ENCODE measurements at places on chromosomes 4 and X. TPM values are rescaled to one million over a fixed set of nuclear protein-coding genes. Genes with fewer than 3 reads are reported as not detected.
A peak's percentile ranks its signal among the peaks of the same experiment; 100 is the strongest.

The ABLIM2 gene
- 30.8 TPM for total RNA-seq

The ZXDA gene
- 6.4 TPM for total RNA-seq

The PNMA3 gene
- not detected for total RNA-seq

- no peak overlapping the region for H3K4me3 ChIP-seq
- no peak overlapping the region for H3K27ac ChIP-seq
- DNase-seq: no peak
- no peaks in the 10 kb centered on the region for H3K27me3 ChIP-seq
- no peaks in the 10 kb centered on the region for H3K4me1 ChIP-seq
Observed at GRCh38 chrX:80316526-80316925, 103.7 kb upstream of the TENT5D start.

DNA sequence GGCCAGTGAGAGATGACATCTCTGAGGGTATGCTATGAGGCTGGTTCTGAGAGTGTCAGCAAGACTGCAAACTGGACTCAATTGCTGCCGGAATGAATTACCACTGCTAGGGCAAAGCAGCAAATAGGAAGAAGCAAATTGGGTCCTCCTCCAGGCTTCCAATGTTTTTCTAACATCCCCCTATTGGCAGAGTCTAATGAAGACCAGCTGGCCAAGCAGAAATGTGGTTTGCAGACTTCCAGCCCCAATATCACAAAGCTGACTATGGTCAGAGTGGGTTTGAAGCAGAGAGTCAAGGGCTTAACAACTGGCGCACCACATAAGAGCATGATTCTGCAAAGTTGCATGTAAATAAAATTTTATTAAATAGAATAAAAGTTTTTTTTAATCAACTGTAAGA lies 225.4 kb upstream of the GLRA2 start:
- H3K27ac ChIP-seq: no peak overlapping the region
- no peak overlapping the region for H3K4me3 ChIP-seq
- DNase-seq: no peak
- no peaks in the 10 kb centered on the region for H3K36me3 ChIP-seq

- H3K4me1 ChIP-seq: no peaks in the 10 kb centered on the region
- H3K27ac ChIP-seq: no peak overlapping the region
- no peak for DNase-seq
- no peak overlapping the region for H3K4me3 ChIP-seq
Observed at GRCh38 chrX:73916931-73917667, 354.1 kb downstream of the CHIC1 start.

DNA sequence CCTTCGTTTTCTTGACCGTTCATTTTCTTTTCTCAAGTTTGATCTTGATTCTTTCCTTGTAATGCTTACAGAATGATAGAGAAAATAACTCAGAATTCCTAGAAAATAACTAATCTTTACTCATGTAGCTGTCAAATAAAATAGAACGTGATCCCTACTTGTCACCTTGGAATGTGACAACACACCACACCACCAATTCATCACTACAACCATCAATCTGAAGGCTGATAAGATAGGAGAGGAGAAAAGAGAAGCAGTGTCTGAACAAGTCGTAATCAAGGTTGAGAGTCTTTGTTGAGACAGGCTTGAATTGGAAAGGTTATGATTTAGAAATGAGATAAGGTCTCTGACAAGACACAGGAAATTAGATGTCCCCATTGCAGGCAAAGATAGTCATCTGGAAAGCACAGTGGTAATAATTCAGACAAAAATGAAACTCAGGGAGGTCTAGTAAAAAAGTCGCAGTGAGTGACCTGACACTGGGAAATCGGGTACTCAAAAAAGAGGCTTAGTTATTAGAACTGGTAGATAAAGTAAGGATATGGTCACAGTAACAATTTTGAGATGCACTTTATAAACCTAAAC lies 456.2 kb downstream of the FAT4 start:
- no peaks in the 10 kb centered on the region for H3K27me3 ChIP-seq
- H3K27ac ChIP-seq: no peak overlapping the region
- H3K4me1 ChIP-seq: no peaks in the 10 kb centered on the region
- H3K4me3 ChIP-seq: no peak overlapping the region
- no peak for DNase-seq

- H3K36me3 ChIP-seq: no peaks in the 10 kb centered on the region
- no peak overlapping the region for H3K4me3 ChIP-seq
- no peak for DNase-seq
Observed at GRCh38 chr4:153798901-153799693, 10.2 kb upstream of the SFRP2 start.

DNA sequence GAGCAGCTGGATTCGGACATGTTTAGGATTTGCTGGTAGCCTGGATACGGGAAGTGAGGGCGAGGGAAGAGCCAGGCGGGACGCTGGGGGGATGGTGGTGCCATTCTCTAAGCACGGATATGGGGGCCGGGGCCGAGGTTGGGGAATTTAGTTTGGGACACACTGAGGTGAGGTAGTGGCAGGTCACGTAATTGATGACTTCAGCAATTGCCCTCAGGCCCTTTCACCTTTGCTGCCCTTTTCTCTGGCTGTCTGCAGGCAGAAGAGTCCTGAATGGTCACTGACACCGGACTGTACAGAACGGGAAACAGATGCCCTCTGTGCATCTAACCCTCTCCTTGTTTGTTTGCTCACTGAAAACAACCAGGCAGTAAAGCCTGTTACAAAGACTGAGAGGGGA lies 16.9 kb upstream of the HMGB3 start:
- no peaks in the 10 kb centered on the region for H3K4me1 ChIP-seq
- DNase-seq: no peak
- no peak overlapping the region for H3K4me3 ChIP-seq
- H3K36me3 ChIP-seq: no peaks in the 10 kb centered on the region

GRCh38 chr4:182492423-182492822 lies 249.2 kb downstream of the TENM3 start:
- H3K4me1 ChIP-seq: no peaks in the 10 kb centered on the region
- H3K36me3 ChIP-seq: no peaks in the 10 kb centered on the region
- H3K27ac ChIP-seq: no peak overlapping the region
- no peak overlapping the region for H3K4me3 ChIP-seq

DNA sequence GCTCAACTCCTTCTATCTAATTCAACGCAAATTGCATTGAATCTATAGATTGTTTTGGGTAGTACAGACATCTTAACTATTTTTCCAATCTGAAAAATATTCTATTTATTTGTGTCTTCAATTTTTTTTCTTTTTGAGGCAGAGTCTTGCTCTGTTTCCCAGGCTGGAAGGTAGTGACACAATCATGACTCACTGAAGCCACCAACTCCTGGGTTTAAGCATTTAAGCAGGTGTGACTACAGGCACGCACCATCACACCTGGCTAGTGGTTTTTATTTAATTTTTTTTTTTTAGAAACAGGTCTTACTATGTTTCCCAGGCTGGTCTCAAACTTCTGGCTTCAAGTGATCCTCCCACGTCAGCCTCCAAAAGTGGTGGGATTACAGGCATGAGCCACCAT lies 98.3 kb downstream of the GK start:
- no peak overlapping the region for H3K4me3 ChIP-seq
- no peaks in the 10 kb centered on the region for H3K27me3 ChIP-seq
- H3K27ac ChIP-seq: no peak overlapping the region
- no peak for DNase-seq
- no peaks in the 10 kb centered on the region for H3K36me3 ChIP-seq

GRCh38 chr4:145319751-145320150 lies 139.4 kb upstream of the OTUD4 start:
- H3K27me3 ChIP-seq: no peaks in the 10 kb centered on the region
- no peak overlapping the region for H3K27ac ChIP-seq
- no peak for DNase-seq
- no peak overlapping the region for H3K4me3 ChIP-seq

GRCh38 chr4:141654098-141654497 lies 17.7 kb downstream of the IL15 start:
- H3K4me3 ChIP-seq: no peak overlapping the region
- DNase-seq: peak; percentile 69
- peaks cover 20% of the 10 kb centered on the region for H3K4me1 ChIP-seq
- H3K27me3 ChIP-seq: no peaks in the 10 kb centered on the region
- peak overlapping the region; percentile 78 for H3K27ac ChIP-seq
- H3K36me3 ChIP-seq: no peaks in the 10 kb centered on the region

The ASB5 gene
- not detected for total RNA-seq

The CSN1S1 gene
- not detected for total RNA-seq

DNA sequence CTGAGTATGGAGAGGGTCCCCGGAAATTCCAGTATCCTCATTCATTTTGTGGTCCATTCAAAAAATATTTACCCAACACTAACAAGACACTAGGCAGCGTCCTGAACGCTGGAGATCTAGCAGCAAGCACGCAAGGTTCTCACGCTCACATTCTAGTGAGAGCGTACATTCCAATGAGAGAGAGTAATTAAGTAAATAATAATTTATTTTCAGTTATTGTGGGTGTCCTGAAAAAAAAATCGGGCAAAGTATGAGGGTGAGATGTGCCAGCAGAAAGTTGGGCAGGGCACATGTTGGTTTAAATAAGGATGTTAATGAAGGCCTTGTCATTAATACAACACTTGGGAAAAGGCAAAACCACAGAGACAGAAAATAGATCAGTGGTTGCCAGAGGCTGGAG lies 4.0 kb upstream of the TMEM156 start:
- no peak overlapping the region for H3K4me3 ChIP-seq
- H3K27me3 ChIP-seq: no peaks in the 10 kb centered on the region
- H3K27ac ChIP-seq: no peak overlapping the region
- no peak for DNase-seq
- no peaks in the 10 kb centered on the region for H3K4me1 ChIP-seq
- H3K36me3 ChIP-seq: no peaks in the 10 kb centered on the region

The GAGE2A gene
- total RNA-seq: not detected

The SLC25A14 gene
- 14.9 TPM for total RNA-seq

The ADH1A gene
- not detected for total RNA-seq

DNA sequence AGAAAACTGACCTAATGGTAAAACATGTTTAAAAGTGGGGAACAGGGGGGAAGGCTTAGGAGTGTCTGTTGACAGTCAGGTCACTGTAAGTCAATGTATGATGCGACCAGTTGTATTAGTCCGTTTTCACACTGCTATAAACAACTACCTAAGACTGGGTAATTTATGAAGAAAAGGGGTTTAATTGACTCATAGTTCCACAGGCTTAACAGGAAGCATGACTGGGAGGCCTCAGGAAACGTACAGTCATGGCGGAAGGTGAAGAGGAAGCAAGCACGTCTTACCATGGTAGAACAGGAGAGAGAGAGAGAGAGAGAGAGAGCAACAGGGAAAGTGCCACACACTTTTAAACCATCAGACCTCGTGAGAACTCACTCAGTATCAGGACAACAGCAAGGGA lies 13.0 kb upstream of the PLAC1 start:
- no peak for DNase-seq
- no peak overlapping the region for H3K27ac ChIP-seq
- no peaks in the 10 kb centered on the region for H3K27me3 ChIP-seq
- H3K4me3 ChIP-seq: no peak overlapping the region
- no peaks in the 10 kb centered on the region for H3K36me3 ChIP-seq

DNA sequence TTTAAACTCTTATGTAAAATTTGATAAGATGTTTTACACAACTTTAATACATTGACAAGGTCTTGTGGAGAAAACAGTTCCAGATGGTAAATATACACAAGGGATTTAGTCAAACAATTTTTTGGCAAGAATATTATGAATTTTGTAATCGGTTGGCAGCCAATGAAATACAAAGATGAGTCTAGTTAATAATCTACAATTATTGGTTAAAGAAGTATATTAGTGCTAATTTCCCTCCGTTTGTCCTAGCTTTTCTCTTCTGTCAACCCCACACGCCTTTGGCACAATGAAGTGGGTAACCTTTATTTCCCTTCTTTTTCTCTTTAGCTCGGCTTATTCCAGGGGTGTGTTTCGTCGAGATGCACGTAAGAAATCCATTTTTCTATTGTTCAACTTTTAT lies at the start of gene ALB:
TSS of gene ALB (plus strand) at position 246 of the 400 bp plus-strand sequence. CDS start at position 287, 41 bp downstream.
- no peaks in the 10 kb centered on the region for H3K4me1 ChIP-seq
- no peaks in the 10 kb centered on the region for H3K27me3 ChIP-seq
- H3K27ac ChIP-seq: no peak within 1 kb of the TSS
- H3K36me3 ChIP-seq: no peaks in the 10 kb centered on the region

DNA sequence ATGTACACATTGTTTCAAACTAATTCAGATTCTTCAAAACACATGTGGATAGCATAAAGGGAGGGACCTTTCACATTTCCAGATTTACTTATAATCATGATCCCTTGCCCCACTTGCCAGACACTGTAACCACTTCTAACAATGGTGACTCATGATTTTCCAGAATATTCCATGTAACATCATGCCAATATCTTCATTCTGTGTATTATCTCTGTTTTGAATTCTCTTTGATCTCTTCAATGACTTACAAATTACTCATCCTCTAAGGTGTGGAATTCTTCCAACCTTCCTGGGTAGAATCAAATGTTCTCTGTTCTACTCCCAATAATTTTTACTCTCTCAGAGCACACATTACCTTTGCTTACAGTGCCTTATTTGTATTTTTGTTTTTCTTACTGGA lies 517.1 kb downstream of the PCDH7 start:
- H3K4me3 ChIP-seq: no peak overlapping the region
- H3K4me1 ChIP-seq: no peaks in the 10 kb centered on the region
- no peak for DNase-seq
- H3K27ac ChIP-seq: no peak overlapping the region

DNA sequence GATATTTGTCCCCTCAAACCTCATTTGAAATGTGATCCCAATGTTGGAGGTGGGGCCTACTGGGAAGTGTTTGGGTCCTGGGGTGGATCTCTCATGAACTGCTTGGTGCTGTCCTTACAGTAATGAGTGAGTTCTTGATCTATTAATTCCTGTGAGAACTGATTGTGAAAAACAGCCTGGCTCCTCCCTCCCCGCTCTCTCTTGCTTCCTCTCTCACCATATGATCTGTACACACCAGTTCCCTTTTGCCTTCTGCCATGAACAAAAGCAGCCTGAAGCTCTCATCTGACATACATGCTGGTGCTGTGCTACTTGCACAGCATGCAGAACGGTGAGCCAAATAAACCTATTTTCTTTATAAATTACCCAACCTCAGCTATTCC lies 11.2 kb upstream of the YIPF7 start:
- H3K36me3 ChIP-seq: no peaks in the 10 kb centered on the region
- no peaks in the 10 kb centered on the region for H3K4me1 ChIP-seq
- H3K27ac ChIP-seq: no peak overlapping the region
- DNase-seq: no peak
- H3K4me3 ChIP-seq: no peak overlapping the region
- H3K27me3 ChIP-seq: no peaks in the 10 kb centered on the region

GRCh38 chr4:25253071-25253445 lies 19.2 kb downstream of the PI4K2B start:
- H3K36me3 ChIP-seq: peaks cover 27% of the 10 kb centered on the region
- no peak for DNase-seq
- H3K4me1 ChIP-seq: peaks cover 3% of the 10 kb centered on the region

DNA sequence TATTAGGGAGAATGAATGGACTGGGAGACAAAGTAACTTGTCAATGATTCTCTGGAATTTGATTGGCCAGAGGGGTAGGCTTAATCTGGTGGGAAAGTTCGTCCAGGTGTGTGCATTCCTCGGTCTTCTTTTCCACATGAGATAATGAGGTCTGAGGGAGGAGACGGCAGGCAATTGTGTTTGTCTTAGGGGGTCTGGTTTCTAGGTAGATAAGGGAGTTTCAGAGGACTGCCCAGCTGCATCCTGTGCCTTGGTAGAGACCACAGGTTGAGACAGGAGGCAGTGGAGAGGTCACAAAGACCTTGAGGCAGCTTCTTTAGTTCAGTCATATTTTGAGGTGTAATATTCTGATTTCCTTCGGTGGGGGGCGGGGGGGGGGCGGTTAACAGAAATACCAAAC lies 4.3 kb downstream of the MGST2 start:
- no peaks in the 10 kb centered on the region for H3K27me3 ChIP-seq
- no peak for DNase-seq
- H3K4me3 ChIP-seq: no peak overlapping the region
- no peak overlapping the region for H3K27ac ChIP-seq
- H3K4me1 ChIP-seq: peaks cover 9% of the 10 kb centered on the region

All from ascending aorta (tissue), 2 donors.